Activated naive CD4-positive, alpha-beta T cell treated with Interleukin-2 at 50 U/mL for 16 hours (primary cell): ENCODE measurements at places on chromosomes 1 and 21.

DNA sequence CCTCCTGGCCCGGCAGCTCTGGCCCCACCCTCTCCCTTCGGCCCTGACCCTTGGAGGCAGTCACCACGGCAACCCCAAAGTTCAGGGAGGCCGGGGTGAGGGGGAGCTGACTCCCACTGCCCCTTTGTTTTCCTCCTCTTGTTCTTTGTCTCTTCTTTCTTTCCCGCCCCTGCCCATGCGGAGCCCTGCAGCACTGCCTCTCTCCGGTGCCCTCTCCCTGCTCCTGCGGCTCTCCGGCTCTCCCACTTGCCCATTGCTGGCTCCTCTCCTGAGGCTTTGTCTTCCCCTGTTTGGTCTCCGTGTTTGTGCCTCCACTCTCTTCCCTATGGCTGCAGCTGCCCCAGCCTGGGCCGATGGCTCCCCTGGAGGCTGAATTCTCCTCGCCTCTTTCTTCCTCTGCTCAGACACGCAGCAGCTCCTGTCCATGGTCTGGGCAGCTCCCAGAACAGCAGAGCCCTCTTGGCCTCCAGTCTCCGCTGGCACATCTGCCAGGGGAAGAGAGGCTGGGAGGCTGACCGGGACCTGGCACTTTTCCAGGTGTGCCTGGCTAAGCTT is 5.8 kb downstream of the CELSR2 start:
- DNase-seq: no peak

DNA sequence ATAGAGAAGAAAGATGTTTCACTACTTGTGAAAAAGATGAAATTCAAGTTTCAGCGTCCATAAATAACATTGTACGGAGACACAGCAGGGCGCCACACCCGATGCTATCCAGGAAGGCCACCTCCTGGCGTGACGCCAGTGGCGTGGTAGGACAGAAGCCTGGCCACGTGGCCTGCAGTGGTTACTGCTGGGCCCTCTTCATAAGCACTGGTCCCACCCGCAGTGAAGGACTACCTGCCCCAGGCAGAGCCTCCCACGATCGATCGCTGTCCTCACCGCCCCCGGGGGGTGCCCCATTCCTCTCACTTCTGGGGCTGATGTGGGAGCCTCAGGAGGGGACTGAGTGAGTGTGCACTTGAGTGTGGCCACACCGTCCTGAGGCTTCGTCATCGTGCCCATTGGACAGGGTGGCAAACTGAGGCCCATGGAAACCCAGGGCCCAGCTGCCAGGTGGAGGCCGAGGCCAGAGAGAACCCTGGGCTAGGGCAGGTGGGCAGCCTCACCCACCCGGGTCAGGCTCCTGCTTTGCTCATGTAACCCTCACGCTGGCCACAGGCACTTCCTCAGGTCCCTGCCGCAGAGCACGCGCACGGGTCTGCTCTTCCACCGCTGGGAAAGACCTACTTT is 11.7 kb upstream of the HES5 start:
- DNase-seq: no peak

DNA sequence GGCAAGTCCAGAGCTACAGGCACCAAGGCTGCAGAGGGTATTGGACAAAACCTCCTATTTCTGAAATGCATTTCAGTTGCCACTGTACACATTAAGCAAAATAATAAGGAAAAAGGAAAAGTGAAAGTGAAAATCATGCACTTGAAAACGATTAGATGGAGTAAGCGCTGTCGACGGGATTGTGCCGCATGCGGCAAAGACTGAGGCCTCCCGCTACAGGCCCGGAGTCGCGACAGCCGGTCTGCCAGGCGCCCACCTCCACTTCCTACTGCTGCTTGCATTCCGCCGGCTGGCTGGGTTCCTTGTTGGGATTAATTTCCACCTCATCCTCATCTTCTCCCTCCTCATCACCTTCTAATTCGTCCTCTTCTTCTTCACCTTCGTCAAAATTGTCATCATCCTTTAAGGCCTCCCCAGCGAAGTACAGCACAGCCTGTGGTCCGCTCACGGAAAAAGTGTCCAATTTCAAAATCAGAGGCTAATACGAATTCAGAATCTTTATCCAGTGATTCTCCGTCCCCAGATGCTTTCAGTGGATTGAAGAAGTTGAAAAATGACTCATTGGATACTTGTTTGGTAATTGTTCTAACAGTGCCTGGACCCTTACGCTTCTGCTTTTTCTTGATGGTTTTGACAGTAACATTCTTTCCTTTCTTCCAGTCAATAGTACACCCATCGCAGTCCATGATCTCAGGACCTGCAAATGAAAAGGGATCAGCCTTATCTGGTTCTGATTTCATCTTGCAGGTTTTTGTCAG is 38.0 kb downstream of the CD58 start:
- DNase-seq: no peak

DNA sequence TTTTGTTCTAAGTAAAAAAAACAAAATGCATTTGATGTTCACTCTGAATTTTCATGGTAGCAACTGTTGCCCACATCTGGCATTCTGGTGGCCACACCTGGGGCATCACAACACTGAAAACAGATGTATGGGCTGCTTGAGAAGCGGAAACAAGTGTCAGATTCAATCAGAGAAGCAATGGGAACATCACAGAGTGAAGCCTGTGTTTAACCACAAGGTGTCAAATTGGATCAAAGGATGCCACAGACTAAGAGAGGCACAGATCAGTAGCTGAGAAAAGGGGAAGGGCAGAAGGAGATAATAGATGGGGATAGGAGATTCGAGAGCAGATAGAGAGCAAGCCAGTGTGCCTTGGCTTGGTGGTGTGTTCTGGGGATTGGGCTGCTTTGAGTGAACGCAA is 49.8 kb upstream of the MTF2 start:
- no peak for DNase-seq

GRCh38 chr21:45874716-45875415 is 106.7 kb upstream of the COL6A1 start:
- DNase-seq: no peak

GRCh38 chr1:199311478-199312262 is 672.8 kb downstream of the PTPRC start:
- DNase-seq: no peak

DNA sequence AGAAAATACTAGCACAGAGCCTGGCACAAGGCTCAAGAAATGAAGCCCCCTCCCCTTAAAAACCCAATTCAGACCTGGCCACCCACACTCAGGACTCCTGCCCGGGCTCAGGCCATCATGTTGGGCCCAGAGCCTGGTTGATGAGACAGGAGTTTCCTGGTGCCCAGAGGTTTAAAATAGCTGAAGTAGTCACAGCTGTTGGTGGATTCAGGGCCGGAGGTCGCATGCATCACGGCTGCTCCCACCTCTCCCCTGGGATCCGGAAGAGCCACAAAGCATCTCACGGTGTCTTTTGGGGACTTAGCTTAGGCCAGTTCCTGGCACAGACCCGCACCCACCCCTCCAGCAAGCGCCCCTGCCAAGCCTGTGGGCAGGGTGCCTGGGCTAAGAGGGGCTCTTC is 2.6 kb upstream of the PADI2 start:
- DNase-seq: no peak

DNA sequence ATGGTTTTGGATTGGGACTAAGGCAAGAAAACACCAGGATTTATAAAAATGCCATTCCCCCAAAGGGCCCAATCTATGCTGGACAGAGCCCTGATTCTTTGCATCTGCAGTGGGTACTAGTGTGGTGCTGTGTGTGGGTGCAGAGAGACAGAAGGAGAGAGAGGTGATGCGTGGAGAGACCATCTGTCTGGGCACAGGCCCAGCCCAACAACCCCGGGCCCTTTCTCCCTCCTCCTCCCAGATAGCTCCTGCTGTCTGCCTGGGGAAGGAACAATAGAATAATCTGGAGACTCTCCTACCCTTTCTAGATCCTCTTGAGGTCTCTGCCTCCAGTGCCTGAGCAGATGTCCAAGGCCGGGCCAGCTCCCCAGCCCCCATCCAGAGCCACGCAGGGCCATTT is 15.1 kb downstream of the KIAA1614 start:
- no peak for DNase-seq

DNA sequence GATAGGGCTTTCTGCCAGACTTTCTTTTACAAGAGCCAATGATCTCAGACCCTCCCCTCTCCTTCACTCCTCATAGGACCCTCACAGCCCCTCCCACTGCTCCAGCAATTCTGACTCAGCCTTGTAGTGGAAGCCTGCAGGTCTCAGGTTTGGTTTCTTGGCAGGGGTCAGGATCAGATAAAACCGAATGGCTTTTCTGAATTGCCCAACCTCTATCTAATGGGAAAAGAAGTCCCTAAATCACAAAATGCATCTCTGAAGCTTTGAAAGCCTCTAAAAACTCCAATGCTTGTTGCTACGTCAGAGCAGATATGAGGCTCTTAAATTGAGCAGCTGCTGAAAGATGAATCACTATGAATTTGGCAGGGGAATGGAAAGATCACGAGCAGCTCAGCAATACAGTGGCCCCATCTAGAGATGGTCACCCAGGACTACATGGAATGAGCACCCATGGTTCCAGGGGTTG is 74.5 kb downstream of the NID1 start:
- no peak for DNase-seq

- peak; percentile 62 for DNase-seq
Measured at GRCh38 chr21:41068967-41069642, 98.9 kb upstream of the BACE2 start.

GRCh38 chr1:53431805-53432565 is 27.2 kb upstream of the DMRTB1 start:
- no peak for DNase-seq

DNA sequence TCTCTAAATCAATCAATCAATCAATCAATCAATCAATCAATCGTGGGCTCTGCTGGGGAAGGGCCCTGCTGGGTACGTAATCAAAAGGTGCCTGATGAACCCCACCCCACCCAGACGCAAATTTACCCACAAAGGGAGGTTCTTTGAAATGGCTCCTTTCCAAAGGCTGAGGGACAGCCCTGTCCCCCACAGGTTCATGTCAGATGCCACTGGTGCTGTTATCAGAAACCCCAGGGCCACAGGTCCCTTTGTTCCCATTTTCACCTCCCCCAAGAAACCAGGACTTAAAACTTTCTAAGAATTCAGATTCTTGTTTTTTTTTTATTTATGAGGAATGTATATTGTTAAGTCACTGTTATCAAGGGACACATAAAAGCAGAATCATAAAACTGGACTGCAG is 14.2 kb downstream of the CHRNB2 start:
- no peak for DNase-seq

- DNase-seq: no peak
Measured at GRCh38 chr21:40257342-40257741, 390.1 kb downstream of the PCP4 start.

DNA sequence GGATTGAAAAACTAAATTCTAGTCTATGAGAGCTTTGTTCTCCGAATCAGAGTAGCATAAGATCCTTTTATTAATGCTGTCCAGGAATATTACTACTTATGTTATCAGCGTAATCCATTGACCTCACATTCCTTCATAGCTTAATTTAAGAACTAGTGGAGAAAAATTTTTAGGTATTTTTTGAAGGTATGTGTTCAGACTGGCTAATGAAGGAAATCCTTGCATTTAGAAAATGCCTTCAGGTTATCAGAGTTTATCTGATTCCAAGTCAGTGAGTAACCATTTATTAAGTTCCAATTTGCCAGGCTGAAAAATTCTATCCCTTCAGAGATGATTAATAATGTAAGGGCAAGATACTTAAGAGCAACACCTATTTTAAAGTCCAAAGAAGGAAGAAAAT is 338.2 kb upstream of the B3GALT2 start:
- no peak for DNase-seq

GRCh38 chr1:193270996-193271395 is 84.6 kb upstream of the B3GALT2 start:
- DNase-seq: no peak

DNA sequence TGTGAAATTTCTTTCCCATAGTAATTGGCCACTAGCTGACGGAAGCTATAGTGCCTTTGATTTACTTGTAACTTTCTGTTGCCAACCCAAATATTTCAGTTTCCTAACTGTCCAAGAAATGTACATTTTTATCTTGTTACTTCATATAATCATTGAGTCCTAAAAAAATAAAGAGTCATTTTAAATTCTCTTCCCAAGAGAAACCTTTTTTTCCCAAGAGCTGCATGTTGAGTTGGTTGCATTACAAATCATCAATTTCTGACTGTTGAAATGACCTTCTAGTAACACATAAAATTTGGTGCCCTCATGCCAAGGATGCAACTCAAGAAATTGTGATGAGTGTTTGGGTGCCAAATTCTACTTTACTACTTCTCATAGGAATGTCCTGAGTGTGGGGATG is 61.0 kb downstream of the HMCN1 start:
- DNase-seq: no peak

GRCh38 chr1:17098446-17099317 is 20.6 kb downstream of the PADI2 start:
- DNase-seq: no peak

GRCh38 chr1:224113545-224113917 is 380 bp upstream of the FBXO28 start:
- no peak for DNase-seq

GRCh38 chr1:53043271-53043670 is 18.7 kb upstream of the PODN start:
- DNase-seq: no peak

GRCh38 chr1:89198491-89199072 is at the start of gene GBP4:
Gene GBP4 (minus strand): TSS chr1:89198942. CDS start chr1:89198834, 108 bp downstream.
- peak; percentile 52 for DNase-seq

- no peak for DNase-seq
Measured at GRCh38 chr1:25760871-25761270, 39.1 kb upstream of the SELENON start.

DNA sequence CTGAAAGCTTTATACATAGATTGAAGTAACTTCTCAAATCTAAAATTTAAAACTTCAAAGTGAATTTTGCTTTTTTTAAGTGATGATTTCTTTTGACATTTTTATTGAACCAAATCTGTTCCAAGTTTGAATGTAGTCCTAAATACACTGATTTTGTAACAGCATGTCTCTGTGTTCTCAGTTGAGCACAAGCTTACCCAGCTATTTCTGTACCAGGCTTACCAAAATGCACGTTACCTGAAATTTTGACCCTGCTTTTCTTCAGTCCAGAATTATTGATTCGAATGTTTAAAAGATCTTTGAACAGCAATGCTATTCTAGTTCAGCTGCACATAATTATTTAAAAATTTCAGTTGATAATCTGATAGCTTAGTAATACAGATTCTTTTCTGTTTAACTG is 25.6 kb downstream of the AGO4 start:
- DNase-seq: no peak

DNA sequence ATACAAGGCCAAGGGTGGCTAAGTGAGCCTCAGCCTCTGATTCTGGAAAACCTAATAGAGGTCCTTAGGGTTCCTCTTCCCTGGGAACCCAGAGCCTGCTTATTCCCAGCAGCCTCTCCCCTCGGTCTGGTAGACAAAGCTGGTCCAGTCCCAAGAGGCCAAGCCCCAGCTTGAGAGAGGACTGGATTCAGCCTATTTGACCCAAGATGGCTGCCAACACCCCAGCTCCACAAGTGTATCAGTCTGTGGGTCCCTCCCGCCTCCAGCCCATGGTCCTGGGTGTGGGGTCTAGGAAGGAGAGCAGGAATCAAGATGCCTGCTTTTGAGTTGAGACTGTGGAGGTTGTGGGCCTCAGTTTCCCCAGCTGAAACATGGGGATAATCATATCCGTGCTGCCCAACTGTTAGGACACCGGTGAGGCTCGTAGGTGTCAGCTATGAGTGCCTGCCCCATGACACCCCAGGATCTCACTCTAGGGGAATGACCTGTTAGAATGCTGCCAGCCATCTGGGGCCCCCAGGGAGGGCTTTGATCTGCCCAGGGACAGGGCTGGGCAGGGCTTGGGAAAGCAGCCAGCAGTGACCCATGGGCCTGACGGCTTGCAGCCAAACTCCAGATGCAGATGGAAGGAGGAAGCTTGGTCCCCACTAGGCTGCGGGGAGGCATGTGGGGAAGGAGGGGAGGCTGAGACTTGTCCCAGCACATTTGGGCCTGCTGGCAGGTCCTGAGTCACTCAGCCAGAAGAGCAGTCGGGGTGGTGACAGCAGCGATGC is 45.4 kb downstream of the NUAK2 start:
- no peak for DNase-seq

GRCh38 chr1:176896216-176896615 is 268.3 kb downstream of the ASTN1 start:
- no peak for DNase-seq
